ENCODE measurements at places on chromosomes 11 and 22.

- no peak for DNase-seq
Observed at GRCh38 chr11:43035086-43035485, 276.7 kb upstream of the API5 start.

DNA sequence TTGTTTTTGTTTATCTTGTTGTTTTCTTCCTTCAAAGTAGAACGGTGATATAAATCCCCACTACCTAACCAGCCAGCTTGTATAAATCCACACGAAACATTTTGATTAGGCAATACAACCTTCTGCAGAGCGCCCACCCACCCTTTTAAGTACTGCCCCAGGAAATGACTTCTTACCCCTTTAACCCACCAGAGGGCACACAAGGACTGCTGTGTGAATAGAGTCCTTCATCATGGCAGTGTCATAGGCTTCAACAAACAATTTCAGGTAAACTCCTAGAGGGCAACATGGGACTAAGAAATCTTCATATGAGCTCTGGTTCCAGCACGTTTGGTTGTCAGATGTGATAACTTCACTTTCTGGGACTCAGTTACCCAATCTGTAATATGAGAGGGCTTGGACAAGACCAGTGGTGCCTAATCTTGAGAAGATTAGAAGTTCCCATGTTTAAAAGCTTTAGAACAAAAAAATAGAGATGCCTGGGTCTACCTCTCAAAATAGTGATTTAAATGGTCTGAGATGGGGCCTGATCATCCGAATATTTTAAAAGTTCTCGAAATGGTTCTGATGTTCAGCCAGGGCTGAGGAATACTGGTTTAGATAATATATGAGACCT lies 56.1 kb downstream of the PIWIL4 start:
- no peak for DNase-seq

DNA sequence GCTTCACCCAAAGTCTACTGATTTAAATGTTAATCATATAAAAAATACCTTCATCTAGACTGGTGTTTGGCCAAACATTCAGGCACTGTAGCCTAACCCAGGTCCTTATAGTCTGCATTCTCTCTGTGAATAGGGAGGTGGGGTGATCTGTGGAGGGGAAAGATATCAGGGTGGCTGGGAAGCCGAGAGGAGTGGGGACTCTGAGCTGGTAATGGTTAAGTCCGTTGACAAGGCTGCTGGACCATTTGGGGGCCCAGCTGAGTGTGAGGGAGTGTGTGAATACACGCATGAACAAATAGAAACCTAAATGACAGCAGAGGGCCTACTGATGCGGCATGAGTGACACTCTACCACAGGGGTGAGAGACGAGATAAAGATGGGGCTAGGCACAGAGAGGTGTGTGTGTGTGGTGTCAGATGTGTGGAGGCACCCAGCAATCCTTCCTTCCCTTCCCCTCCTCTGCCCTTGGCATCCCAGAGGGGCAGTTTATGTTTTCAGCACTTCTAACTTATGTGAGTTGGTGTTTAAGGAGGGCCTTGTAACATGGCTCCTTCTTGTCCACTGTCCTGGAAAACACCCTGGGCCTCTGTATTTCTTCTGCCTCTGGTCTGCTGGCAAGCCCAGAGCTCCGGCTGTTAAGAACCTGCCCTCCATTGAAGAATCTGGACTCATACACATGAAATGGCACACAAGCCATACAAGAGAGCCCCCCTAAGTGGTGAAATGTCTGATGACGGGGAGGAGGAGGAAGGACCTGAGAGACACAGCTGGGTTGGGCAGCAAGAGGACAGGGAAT lies 249.1 kb upstream of the TBCEL start:
- DNase-seq: no peak

- DNase-seq: no peak
Observed at GRCh38 chr11:119671561-119672015, 57.4 kb downstream of the NECTIN1 start.

All from activated naive CD8-positive, alpha-beta T cell treated with anti-CD3 and anti-CD28 coated beads, Interleukin-2, amount 10 ng/mL, durations not matched to agents 7 days and 5 days (primary cell).